ENCODE measurements at places on chromosomes 5 and 9.

GRCh38 chr9:134922066-134922931 is 4.6 kb upstream of the FCN1 start:
- DNase-seq = no peak

DNA sequence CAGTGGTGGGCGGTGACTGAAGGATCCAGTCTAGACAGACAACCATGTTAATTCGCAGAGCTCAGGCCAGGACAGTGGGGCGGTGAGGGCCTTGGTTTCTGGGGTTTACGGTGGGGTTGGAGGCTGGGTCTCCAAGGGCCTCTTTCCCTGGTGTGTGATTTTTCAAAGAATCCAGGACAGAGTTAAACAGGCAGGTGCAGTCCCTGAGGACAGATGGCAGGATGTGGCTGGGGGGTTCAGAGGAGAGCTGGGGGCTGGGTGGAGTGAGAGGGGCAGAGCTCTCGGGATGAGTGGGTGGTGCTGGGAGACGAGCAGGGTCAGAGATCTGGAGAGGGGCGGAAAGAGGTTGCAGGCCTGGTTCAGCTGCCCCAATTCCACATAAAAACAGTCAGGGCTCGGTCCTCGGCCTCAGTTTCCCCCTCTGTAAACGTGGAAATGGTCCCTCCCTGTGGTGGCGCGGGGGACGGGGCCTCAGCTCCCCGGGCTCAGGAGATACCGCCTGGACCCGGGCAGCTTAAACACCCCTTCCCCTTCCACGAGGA is 145.9 kb downstream of the GAPVD1 start:
- no peak for DNase-seq

DNA sequence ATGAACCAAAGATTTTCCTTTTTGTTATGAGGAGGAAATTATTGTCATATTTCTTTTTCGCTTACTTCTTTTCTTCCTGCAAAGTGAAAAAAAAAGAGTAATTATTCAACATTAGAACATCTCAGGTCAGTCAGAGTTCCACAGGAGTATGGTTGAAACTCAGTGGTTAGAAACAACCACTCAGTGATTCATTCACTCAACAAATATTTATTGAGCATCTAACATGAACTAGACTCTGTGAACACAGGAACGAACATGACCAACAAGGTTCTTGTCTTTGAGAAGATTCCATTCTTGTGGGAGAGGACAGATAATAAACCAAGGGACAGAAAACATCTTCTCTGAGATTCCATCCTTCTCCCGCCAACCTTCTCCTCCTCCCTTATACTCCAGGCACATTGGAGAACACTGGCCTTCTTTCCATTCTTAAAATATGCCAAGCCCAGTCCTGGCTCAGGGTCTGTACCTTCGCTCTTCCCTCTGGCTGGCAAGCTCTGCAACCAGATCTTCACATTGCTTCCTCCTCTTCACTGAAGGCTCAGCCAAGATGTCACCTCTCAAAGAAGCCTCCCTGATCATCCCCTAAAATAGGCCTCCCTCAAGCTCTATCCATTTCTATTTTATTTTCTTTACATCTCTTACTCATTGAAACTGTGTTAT is 6.8 kb upstream of the GRAMD2B start:
- DNase-seq = no peak

DNA sequence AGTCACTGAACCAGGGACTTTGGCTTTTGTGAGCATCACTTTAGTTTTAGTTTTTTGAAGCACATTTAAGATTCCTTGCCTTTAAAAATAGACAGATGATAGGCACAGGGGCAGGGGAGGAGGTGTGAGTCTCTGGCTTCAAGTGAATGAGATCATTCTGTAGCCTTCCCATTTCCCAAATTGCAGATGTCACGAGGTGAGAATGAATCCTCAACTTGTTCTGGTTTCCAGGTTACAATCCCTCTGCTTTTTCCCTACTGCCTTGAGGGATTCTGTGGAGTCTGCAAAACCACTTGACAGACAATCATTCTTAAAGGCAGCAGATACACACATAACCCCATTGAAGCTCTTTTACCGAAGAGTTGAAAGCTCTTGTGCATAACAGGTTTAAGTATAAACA is 332.4 kb downstream of the DMAC1 start:
- no peak for DNase-seq

- no peak for DNase-seq
Observed at GRCh38 chr9:75071530-75072122, 16.3 kb downstream of the NMRK1 start.

DNA sequence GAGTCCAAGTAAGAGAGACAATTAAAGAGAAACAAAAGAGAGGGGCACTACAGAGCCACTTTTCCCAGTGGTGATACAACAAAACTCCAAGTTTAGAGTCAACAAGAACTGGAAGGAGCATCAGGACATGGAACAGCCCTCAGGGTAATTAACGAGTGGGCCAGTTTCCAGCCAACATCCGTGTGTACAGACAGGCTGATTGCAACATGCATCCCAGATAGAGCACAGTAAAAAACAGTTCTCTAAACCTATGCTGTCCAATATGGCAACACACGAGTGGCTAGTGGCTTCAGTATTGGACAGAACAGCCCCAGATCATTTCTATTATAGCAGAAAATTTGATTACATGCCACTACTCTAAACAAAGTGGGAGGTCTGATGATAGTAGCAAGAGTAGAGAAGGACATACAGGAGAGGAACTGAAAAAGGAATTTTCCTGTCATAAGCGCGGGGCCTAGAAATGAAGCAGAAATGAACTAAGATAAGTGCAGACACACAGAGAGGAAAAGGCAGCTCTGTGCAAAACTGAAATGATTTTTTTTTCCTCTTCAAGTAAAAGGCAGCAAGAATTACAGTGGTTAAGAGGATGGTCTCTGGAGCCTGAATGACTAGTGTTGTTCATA is 175.6 kb upstream of the CCNG1 start:
- DNase-seq = no peak

DNA sequence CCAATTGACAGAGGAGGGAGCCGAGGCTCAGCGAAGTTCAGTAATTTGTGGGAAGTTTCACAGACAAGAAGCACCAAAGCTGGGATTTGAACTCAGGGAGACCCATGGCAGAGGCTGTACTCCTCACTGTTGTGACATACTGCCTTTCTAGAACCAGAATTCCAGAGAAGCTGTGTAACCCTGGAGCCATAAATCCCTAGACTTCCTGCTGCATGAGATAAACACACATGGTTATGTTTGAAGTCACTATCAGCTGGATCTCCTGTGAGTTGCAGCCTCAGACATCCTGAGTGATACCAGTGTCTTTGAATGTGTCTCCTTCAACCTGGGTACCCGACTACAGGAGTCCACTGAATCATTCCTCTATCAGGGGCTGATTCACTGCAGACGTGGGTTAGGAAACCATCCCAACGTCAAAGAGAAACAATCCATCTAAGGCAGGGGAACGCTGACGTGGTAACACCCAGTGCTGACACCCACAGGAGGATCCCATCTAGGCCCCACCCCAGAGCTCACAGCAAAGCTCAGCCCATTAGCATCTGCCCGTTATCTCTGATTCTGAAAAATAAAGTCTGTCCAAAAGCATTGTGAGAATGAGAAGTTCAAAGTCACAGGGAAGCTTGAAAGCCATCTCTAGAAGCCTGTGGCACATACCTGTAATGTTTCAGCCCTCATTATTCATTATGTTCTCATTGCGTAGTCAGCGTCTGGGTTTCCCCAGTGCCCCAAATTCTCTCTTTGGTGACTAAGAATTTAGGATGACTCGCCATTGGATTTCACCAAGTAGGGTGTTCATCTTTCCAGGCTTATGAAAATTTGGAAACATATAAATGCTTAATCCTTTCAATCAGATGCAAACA is 36.3 kb upstream of the BASP1 start:
- no peak for DNase-seq

DNA sequence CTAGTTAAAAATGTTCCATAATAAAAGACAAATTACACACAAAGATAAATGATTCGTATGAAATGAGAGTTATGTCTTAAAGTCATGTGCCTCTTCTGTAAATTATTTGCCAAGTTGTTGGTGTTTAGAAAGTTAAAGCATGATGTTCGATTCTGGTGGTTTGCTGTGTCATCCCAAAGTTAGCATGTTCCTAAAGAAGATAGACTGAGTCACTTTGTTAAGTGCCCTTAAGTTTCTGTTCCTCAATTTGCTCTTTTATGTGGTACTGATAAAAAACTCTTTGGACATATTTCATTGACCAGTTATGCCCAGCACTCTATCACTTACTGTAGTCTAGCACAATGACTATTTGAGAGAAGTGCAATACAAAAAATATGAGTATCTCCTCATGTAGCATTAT is 366.9 kb upstream of the ZNF608 start:
- no peak for DNase-seq

GRCh38 chr5:124678468-124678867 is 68.0 kb downstream of the ZNF608 start:
- DNase-seq = peak; percentile 54

- DNase-seq = no peak
Observed at GRCh38 chr9:135827866-135828580, 79.3 kb downstream of the CAMSAP1 start.

- DNase-seq = no peak
Observed at GRCh38 chr9:107080130-107080529, 202.9 kb upstream of the RAD23B start.

GRCh38 chr5:98179791-98180755 is 593.4 kb upstream of the RGMB start:
- no peak for DNase-seq

DNA sequence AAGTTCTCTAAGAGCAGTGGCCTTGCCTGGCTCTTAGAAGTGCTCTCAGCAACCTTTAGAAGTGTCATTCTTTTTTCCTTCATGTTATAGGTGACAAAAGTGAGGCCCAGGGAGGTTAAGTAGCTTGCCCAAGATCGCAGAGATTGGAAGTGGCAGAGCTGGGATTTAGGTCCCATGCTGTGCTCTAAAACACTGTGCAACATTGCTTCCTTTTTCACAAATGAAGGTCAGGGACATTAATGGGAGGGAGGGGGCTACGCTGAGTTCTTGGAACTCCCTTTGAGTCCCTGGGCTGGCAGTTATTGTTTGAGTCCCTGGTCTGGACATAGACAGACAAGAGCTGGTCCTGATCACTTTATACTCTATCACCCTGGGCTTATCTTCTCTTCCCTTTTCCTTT is 45.3 kb downstream of the PAM start:
- no peak for DNase-seq

GRCh38 chr5:93249651-93250289 is 331.2 kb downstream of the NR2F1-AS1 start:
- no peak for DNase-seq

DNA sequence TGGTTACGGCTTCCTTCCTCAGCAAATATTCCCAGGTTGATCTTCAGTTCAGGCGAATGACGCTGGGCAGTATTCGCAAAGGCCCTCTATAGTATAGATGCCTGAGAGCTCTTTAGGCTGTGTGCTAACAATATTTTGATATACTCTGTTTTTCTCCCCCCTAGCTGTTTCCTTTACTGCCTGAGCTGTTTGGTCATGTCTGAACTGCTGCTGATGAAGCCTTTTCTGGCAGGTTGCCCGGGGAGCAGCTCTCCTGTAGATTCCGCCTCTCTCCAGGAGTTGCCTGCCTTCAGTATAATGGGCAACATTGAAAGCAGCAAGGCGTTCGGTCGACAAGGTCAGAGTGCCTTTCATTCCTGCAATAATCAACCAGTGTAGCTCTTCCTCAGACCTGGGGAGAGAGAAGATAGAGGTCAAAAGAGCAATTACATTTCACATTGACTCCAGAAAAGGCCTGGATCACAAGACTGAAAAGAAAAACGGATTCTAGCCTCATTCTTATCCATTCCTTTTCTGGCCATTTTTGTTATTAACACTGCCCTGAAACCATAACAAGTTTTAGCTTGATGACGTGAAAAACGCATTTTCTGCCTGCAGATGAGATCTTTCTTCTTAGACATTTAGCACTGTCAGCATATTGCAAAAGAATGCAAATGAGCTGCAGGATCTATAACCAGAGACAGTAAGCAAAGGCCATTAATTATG is 60.1 kb upstream of the ZNF608 start:
- peak; percentile 10 for DNase-seq

- no peak for DNase-seq
Observed at GRCh38 chr9:3900673-3901318, 375.0 kb upstream of the RFX3 start.

DNA sequence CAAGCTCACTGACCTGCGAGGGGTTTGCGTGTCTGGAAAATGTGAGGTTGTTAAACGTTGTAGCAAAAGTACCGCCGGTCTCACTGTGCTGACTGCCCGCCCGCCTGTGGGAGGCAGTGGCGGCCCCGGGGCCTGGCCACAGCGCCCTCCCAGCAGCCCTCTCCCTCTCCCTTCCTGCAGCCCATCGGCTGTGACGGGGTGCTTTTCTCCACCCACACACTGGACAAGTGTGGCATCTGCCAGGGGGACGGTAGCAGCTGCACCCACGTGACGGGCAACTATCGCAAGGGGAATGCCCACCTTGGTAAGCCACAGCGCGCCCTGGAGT is 6.2 kb downstream of the ADAMTSL2 start:
- no peak for DNase-seq

DNA sequence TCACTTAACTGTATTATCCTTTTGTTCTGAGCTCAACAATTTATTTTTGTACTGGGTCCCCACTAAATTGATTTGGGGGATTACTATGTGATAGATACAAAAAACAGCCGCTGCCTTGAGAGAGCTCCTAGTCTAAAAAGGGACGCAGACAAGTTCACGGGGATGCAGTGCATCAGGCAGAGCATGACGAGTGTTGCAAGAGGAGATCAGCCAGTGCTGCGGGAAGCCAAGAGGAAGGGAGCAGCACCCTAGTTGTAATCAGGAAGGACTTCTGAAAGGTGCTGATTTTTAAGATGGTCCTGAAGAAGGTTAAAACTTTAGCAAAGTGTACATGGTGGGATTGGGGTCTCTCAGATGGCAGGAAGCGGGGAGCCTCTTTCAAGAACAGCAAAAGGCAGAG is 15.8 kb downstream of the GALNT10 start:
- no peak for DNase-seq

GRCh38 chr9:135857371-135857786 is 50.0 kb downstream of the CAMSAP1 start:
- no peak for DNase-seq

DNA sequence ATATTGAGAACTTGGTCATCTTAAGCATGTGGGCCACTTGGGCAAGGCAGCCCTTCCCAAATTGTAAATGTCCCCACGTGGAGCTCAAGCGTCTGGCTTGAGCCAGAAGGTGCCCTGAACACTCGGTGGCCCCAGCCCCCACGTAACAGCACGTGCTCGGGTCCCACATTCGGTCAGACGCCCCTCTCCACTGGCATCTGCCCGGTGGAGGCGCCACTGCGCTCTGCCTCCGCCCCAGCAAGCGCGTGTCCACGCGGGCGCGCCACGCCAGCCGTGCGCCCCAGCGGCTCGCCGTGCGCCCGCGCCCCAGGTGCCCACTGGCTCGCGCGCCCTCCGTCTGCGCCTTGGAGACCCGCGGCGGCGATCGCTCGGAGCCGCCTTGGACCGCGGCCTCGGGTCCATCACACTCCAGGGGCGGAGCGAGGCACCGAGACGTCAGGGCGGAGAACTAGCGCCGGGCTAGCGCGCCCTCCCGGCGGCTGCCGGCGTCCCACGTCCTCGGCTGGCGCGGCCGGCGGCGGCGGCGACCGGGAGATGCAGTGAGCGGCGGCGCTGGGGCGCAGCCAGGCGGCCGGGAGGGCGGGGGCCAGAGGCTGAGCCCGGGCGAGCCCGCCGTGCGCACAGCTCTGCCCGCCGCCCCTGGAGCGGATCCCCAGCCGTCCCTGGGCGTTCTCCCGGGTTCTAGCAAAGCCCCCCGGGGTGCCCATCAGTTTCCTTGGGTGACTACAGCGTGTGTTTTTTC is at the start of gene PALM2AKAP2:
TSS of gene PALM2AKAP2 (plus strand) at position 488 of the 742 bp plus-strand sequence. CDS start 291 bp downstream, outside the sequence.
- no peak for DNase-seq
